ENCODE measurements at places on chromosomes 6 and 20.

GRCh38 chr6:3776881-3777507 is 25.5 kb upstream of the PXDC1 start:
- DNase-seq = no peak

GRCh38 chr6:24879351-24879750 is 56.4 kb downstream of the RIPOR2 start:
- DNase-seq = no peak

GRCh38 chr6:50087231-50087954 is 37.7 kb upstream of the DEFB112 start:
- DNase-seq = no peak

- no peak for DNase-seq
These were observed 140.4 kb downstream of the F13A1 start for GRCh38 chr6:6179858-6180623.

DNA sequence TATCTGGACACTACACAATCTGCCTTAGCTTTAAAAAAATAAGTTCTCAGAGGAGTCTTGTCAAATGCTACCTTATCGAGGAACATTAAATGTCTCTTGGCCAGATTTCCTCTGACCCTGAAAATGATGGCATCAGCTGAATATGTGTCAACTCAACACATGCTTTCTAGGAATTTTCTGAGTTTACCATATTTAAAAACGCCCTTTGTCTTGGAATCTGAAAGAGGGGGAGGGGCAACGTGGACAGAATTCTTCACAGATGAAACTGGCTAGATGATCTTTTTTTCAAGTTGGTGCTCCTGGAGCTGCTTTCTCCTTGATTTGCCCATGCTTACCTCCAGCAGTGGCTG is 5.1 kb downstream of the SOX4 start:
- DNase-seq = no peak

DNA sequence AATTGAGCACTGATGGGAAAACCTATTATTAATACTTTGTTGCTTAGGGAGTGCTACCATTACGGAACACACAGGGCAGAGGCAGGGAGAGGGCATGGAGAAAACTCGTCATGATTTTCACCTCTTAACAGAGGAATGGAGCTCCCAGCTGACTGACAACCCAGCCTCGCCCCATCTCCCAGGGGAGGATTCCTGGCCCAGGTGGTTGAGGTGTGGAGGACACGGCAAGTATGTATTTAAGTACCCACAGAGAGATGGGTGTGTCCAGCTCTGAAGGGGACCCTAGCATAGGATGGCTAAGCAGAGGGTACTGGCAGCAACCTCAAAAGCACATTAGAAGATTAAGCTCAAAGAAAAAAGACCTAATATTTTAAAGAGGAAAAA is 261.9 kb upstream of the MOCS1 start:
- no peak for DNase-seq
